ENCODE measurements at places on chromosomes 5 and 9.

GRCh38 chr5:131379723-131380122 lies 115.9 kb downstream of the CDC42SE2 start:
- peak; percentile 60 for DNase-seq

DNA sequence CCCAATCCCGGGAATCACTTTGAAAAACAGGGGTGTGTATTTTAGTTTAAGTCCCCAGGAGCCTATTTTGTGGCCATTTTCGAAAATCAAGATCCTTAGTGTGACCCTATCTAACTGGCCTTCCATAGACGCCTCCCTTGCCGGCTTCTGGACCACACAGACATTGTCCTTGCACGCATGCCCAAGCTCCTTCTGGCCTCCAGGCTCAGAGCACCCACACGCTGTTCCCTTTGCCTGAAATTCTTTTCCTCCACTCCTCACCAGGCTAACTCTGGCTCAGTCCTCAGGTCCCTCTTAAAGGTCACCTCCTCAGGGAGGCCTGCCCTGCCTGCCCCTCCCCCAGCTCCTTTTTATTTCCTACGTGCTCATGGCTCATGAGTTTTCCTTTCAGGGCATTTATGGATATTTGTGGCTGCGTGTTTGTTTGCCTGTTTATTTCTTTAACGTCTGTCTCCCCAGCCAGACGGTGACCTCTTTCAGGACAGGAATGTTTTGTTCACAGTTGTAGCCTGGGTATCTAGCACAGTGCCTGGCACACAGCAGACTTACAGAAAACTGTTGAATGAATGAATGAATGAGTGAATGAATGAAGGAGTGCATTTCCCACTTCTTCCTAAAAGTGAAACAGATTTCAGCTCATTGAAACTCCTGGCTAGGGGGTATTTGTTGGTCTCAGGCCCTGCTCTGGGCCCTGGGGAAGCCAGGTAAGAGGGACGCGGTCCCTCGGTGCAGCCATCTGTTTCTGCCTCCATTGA lies 79.1 kb upstream of the IER5L start:
- DNase-seq, result no peak

GRCh38 chr9:95561913-95562312 lies 45.1 kb upstream of the PTCH1 start:
- DNase-seq, result no peak

DNA sequence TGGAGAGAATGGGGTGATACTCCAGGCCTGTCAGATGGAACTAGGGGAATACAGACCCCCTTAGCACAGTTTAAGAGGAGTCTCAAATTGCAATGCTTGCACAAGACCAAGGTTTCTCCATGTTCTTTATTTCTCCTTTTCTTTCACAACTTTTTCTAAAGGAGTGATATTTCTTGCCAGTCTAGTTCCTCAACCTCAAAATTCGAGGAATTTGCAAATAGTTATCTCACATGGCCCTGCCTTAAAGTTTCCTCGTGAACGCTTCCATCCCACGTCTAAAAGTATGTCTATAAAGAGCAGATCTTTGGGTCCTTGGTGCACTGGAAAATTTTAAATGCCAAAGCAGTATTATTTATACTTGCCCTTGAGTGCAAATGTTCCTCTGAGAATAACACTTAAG lies 373.8 kb upstream of the KLF4 start:
- DNase-seq, result no peak

DNA sequence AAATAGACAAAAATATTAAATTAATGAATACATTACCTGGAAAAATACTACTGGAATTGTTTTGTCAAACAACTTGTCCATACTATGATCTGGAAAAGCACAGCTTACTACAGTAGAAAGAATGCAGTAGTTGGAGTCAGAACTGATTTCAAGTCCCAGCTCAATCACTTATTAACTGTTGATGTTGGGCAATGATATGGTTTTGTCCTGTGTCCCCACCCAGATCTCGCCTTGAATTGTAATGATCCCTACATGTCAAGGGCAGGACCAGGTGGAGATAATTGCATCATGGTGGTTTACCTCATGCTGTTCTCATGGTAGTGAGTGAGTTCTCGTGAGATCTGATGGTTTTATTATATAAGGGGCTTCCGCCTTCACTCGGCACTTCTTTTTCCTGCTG lies 247.5 kb downstream of the CD180 start:
- no peak for DNase-seq

- DNase-seq, result no peak
Measured at GRCh38 chr9:88974641-88975040, 16.6 kb upstream of the S1PR3 start.

DNA sequence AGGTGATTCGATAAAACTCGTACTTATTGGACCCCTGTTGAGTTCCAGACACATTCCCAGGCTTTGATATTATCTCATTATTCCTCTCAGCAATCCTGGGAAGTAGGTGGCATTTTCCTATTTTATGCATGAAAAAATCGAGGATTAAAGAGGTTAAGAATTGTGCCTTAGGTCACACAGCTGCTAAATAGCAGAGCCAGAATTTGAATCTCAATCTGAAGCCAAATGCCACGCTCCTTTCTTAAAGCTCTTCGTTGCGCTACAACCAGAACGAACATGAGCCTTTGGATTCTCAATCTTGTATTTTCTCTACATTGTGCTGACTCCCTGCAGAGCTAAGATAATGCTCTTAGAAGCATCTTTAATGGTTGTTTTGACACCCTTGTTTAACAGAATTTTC lies 527.8 kb upstream of the TLE4 start:
- DNase-seq, result no peak

DNA sequence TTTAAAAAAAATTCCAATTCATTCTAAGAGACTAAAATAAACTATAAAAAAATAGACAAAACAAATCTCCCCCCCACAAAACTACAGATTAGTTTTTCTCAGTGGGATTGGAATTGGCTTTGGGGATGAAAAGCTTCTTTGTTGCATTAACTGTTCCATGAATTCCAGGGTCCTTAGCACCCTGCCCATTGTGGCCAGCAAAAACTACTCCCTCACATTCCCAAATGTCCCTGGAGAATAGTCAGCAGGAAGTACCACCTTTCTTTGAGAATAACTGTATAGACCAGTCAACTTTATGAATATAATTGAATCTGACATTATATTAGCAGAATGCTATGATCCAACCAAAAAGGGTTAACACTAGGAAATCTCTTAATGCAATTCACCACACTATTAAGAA lies 147.9 kb downstream of the LPAR1 start:
- DNase-seq, result no peak

- DNase-seq, result peak; percentile 75
Measured at GRCh38 chr5:67165526-67166459, 30.8 kb downstream of the CD180 start.

DNA sequence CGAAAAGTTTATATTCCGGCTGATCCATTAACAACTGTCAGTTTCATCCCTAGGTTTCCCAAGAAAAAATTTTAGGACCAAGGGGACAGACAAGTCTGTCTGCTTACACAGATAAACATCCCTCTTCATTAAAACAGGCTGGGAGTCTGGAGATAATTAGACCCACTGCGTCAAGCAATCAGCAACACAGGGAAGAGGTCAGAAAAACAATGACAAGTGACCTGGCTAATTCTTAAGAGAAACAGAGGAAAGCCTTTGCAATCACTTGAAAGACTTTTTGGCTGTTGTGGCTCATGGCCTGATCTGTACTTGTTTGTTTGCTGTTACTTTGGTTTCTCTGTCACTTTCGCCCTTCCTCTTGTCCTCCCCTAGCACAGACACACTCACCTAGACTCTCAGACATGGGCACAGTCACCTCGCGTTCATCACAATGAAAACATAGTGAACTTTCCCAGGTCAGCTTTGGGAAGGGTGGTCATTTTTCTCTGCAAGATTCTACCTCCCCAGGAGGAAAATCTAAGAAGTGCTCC lies 2.9 kb upstream of the CCDC192 start:
- DNase-seq, result no peak

GRCh38 chr5:78253201-78253600 lies 41.3 kb downstream of the AP3B1 start:
- no peak for DNase-seq

DNA sequence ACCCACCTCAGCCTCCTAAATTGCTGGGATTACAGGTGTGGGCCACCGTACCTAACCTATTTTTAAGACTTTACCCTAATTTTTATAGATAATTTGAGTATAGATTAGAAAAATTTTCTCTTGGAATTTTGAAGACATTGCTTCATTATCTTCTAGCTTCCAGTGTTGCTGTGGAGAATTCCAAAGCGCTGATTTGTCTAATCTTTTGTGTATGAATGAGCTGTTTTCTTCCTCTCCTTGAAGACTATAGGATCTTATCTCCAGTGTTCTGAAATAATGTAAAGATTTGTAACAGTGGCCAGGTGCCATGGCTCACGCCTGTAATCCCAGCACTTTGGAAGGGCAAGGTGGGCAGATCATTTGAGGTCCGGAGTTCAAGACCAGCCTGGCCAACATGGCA lies 5.7 kb upstream of the SNX24 start:
- DNase-seq, result no peak

DNA sequence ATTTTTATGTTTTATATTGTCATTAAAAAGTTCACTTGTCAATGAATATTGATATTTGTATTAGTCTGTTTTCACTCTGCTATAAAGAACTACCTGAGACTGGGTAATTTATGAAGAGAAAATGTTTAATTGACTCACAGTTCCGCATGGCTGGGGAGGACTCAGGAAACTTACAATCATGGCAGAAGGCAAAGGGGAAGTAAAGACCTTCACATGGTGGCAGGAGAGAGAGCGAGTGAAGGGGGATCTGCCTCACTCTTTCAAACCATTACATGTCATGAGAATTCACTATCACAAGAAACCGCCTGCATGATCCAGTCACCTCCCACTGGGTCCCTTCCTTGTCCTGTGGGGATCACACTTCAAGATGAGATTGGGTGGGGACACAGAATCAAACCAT lies 27.4 kb downstream of the SRD5A1 start:
- DNase-seq, result no peak

DNA sequence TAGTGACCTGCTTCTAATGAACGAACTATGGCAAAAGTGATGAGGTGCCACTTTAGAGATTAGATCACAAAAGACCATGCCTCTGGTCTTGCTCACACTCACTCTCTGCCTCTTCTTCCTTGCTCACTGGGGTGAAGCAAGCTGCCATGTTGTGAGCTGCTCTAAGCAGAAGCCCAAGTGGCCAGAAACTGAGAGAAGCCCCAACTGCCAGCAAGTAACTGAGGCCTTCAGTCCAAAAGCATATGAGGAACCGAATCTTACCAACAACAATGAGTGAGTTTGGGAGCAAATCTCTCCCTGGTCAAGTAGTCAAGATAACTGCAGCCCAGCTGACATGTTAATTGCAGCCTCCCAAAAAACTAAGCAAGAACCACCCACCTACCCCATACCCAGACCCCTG lies 126.0 kb upstream of the ACO1 start:
- DNase-seq, result no peak

GRCh38 chr5:133642153-133642722 lies 29.9 kb upstream of the FSTL4 start:
- DNase-seq, result no peak

GRCh38 chr9:106560540-106560939 lies 302.4 kb upstream of the ZNF462 start:
- DNase-seq, result no peak

DNA sequence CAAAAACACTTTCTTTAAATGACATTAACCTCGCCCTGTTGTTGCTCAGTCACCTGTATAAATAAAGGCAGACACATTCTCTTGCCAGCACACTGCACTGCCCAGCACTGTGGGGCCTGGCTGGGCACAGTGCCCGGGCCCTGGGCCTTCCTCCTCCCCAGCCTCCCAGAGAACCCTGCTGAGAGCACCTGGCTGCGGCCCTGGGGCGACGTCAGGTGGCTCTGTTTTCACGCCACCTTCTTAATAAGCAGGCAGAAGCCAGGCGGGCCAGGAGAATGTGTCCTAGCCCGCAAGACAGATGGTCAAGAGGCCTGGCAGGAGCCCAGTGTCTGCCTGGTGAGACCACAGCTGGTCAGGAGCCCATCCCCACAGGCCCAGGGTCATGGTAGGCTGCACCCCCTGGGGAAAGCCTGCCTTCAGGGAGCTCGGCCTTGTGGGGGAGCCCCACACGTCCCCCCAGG lies 8.2 kb upstream of the AGPAT2 start:
- DNase-seq, result no peak

DNA sequence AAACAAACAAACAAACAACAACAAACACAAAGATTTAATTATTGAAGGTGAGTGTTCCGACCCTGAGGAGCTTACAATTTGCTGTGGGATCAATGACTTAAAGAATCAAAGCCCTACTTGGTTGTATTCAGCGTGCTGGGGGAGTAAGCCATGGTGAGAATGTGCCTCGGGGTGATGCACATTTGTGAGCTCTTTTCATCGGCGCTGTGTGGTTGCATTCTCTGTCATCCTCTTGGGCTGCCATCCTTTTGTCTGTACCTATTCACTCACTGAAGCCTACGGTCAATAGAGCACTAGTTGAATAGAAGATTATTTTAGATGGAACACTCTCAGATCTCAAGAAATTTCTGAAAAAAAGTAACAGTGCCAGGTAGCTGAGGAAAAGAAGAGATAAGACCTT lies 203.9 kb downstream of the CTNND2 start:
- no peak for DNase-seq

DNA sequence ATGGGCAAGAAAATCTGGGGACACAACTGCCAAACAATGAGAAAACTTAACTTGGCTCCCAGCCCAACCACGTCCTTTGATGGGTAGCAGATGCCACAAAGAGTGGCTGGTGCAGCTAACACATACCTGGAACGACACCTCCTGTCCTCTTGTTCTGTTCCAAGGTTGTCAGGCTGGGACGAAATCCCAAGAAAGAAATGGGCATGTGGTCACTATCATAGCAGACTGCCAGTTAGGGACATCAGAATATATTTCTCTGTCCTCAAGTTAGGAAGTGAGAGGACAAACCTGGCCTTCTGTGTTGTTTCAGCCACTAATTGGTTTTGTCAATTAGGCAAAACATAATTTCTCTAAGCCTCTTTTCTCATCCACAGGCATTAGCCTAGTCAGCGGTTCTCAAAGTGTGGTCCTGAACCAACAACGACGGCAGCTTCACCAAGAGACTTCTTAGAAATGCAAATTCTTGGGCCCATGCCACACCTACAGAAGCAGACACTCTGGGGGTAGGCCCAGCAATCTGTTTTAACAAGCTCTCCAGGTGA lies 63.4 kb downstream of the RAPGEF1 start:
- peak; percentile 72 for DNase-seq

- DNase-seq, result no peak
Measured at GRCh38 chr5:178778919-178779318, 48.5 kb upstream of the ZNF354A start.

DNA sequence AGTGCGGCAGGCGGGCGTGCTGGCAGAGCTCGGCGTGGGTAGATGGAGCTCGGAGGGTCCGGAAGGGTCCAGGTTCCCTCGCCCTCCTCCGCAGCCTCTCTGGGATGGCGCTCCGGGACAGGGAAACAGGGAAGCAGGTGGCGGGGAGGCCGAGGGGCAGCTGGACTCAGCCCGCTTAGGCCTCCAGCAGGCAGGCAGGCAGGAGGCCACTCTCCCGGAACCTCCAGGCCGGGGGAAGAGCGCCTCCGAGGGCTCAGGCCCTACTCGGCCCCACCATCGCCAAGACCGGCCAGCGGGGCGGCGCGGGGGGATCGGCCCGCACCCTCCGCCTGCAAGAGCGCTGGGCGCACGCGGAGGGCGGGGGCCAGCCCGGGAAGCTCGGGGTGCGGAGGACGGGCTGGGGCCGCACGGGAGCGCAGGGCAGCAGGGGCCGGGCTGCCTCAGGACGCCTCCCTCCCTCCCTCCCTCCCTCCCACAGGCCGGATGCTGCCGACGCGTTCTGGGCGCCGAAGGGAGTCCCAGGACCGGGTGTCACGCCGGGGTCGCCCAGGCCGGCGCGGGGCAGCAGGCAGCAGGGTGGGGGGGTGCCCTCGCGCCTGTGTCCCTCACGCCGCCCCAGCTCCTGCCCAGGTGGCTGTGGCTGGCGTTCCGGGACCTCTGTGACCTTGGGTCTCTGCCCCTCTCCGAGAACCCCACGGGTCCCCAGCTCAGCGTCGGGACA lies 977 bp downstream of the MGAT4B start:
- no peak for DNase-seq
